ENCODE measurements at places on chromosomes 2 and 18. TPM values are rescaled to one million over a fixed set of nuclear protein-coding genes. Genes with fewer than 3 reads are reported as not detected.

GCA gene
- 50.8 TPM for total RNA-seq

DNA sequence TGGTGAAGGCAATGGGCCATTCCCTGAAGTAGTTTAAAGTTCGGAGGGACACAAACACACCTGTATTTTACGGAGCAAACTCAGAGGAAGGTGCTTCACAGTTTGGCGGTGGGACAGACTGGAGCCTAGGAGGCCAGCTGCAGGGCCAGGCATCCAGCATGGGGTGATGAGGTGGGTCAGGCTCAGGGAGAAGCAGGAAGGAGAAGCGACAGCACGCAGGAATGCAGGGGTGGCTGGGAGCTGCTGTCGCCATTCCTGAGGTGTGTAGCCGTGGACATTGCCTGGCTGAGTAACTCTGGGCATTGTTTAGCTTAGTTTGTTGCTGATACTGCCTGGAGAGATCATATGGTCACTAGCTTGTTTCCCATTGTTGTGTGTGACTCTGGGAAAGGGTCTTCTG lies 35.8 kb upstream of the METTL21A start:
- no peak for DNase-seq

GRCh38 chr2:101577173-101577572 lies 102.3 kb upstream of the RFX8 start:
- DNase-seq = no peak

ZRANB3 gene
- 3.3 TPM for total RNA-seq

DNA sequence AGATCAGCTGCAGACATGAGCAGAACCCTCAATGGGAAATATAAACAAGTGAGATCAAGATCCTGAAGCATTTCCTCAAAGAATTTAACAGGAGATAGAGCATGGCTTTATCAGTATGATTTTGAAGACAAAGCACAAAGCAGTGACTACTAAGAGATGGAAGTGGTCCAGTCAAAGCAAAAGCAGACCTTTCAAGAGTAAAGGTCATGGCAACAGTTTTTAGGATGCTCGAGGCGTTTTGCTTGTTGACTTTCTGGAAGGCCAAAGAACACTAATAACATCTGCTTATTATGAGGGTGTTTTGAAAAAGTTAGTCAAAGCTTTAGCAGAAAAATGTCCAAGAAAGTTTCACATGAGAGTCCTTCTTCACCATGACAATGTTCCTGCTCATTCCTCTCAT lies 128.5 kb downstream of the KCNE4 start:
- no peak for DNase-seq

- no peak for DNase-seq
Observed at GRCh38 chr2:72864500-72864899, 22.7 kb upstream of the SPR start.

CCDC150 gene
- total RNA-seq = 1.3 TPM

ELOA2 gene
- total RNA-seq = not detected

SMARCAL1 gene
- 12.7 TPM for total RNA-seq

FNDC4 gene
- 136 TPM for total RNA-seq

AQP4 gene
- total RNA-seq = not detected

DNA sequence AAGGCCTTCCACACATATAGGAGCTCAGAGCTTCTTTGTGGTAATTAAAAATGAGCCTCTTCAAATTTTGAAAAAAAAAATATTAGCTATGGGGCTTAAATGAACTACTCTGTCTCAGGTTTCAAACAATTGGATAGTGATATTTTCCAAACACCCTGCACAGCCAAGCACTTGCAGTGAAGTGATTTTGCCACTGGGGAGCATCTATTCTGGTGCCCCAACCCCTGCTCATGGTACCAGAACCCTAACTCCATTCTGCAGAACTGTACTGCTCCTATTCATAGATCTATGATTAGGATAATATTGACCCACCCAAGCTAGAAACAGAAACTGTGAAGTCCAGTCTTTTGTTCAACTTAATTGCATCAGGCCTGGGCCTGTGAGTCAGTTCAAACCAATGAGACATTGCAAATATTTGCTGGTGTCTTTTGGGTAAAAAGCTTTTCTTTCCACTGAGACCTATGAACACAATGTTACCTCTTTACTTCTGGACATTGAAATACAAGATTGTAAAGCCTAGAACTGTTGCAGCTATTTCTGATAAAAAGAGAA lies 324.0 kb downstream of the GALNT13 start:
- no peak for DNase-seq

DNA sequence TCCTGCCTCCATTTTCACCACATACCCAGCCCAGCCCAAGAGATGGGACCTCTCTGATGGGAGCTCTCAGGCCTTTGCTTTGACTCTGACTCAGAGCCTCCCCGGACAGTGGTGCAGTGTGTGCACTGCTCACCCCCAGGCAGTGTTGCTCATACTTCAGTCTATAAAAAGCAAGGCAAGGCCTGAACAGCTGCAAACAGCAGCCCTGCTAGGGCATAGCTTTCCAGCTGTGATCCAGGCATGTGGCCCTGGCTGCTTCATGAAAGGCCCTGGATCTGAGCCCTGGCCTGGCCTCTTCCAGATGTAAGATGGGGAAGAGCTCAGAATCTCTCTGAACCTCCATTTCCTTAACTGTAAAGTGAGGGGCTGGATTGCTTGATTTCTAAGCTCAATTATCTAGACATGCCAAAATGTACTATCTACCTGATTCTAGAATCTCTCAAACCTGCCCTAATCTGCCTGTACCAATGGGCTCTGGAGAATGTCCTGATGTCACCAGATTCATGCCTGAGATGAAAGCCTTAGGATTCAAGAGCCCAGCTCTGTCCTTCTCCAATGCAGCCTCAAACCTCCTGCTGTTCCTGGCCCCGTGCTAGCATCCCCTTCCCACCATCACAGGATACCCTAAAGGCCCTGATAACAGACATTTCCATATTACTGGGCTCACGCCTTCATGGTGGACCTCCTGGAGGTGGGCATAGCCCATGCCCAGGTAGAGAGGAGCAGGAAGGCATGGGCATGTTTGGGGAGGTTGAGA lies 206.9 kb downstream of the ARL4C start:
- DNase-seq = no peak

GRCh38 chr18:9719421-9719981 lies 11.4 kb downstream of the RAB31 start:
- peak; percentile 84 for DNase-seq

SP140L gene
- total RNA-seq = 15.6 TPM

DNA sequence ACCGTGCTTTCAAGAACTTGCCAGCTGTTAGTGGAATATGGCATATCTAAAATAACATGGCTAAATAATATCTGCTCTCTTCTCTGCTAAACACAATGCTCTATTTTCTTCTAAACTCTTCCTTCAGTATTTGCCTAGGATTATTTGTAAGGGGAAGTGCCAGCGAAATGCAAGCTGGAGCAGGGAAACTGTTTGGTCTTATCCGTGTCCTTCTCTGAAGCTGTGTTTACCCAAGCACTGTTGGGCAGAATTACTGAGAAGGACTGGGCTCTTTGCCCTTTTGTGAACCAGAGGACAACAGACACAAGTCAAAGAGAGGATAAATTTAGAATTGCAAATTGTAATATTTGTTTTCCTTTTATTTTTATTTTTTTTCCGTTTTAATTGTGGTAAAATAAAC lies 23.6 kb downstream of the CPO start:
- no peak for DNase-seq

DNA sequence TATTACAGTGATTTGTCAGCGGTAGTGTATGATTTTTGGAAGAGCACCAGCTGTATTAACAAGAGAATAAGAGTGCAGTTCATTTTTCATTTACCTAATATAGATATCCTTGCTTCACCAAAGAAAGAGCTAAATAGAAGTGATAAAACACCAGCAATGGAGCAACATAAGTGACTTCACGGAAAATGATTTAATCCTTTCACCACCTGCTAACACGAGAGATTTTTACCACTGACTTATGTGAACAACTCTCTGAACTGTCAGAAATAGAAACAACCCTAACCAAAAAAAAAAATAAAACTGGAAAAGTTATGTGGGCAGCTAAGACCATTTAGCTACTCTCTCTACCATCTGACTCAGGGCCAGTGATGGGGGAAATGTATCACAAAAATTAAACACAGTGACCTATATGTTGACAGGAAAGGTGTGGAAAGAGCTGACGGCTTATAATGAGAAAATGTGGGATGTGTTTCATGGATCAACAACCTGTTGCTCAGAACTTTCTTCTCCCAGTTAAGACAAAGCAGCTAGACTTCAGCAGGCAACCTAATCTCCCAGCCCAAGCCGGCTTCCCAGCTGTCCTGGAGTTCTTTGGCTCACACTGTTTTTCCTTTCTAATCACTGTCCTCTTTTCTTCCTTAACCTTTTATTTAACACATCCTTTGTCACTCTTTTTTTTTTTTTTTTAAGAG lies 272.7 kb downstream of the SS18 start:
- DNase-seq = no peak

FBXO15 gene
- 0.29 TPM for total RNA-seq

IL1R2 gene
- total RNA-seq = 101 TPM

- DNase-seq = no peak
Observed at GRCh38 chr2:40439473-40439872, 12.4 kb downstream of the SLC8A1 start.

GRCh38 chr18:75391279-75392225 lies 36.0 kb downstream of the SMIM21 start:
- no peak for DNase-seq

DNA sequence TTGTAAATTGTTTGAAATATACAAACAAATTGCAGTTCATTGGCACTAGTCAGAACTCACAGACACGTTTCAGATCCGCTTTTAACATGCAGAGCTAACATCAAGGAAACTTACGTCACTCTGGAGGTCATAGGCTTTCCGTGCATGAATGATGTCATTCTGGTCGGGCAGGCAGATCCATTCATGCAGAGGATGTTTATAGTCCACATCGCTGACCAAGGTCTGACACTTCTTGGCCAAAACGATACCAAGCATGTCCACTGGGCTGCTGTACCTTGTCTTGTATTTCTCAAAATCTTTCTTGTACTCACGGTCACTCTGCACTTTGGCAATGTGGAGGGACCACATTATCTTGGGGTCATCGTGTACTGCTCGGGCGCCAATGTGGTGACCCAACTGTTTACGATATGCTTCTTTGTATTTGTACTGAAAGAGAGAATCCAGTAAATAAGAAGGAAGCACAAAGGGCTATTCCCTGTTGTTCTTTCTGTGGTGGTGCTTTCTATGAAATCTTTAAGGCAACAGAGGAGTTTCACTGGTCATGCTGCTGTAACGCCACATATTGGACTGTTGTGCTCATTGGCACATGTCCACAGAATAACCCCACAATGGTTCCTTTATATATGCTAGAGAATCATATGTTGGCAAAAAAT lies 114.8 kb downstream of the NEB start:
- no peak for DNase-seq

- DNase-seq = no peak
Observed at GRCh38 chr2:235472443-235472842, 21.4 kb upstream of the AGAP1 start.

TGFA gene
- 2.2 TPM for total RNA-seq

DNA sequence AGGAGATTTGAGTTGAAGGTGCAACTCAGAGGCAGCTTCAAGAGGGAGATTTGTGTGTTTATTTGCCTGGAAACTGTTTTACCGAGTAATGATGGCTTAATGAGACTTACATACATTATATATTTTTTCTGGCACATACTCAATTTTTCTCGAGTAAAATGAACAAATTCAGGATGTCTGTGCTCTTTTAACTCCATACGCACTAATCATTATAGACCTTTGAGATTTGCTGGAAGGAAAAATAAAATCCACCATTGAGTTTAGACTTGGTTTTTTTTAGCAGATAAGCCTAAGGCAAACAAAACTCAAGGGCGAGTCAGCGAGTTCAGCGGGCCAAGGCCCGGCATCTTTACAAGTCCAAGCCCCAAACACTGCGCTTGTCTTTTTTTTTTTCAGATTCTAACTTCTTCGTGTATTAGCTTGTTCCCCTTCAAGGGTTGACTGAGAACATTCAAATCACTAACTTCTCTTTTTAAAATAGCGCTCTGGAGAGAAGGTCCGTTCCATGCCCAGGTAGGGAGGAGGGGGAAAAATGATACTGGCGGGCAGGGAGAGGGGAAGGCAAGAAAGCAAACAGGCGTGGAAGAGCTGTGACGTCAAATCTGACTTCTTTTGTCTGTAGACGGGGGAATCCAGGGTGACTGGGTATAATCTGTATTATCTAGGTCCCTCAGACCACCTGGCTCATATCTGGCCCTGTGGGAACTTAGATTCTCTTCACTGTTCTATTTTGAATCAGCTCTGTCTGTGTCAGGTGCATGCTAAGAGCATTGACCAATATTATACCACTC lies 72.7 kb upstream of the MAP3K20 start:
- no peak for DNase-seq
